PC-3 (cell line): ENCODE measurements at places on chromosomes 7 and 10. TPM values are rescaled to one million over a fixed set of nuclear protein-coding genes. Genes with fewer than 3 reads are reported as not detected.

The AP5Z1 gene
- total RNA-seq: 36.6 and 59.3 TPM in 2 replicates

The NRCAM gene
- total RNA-seq: not detected in 2 replicates

DNA sequence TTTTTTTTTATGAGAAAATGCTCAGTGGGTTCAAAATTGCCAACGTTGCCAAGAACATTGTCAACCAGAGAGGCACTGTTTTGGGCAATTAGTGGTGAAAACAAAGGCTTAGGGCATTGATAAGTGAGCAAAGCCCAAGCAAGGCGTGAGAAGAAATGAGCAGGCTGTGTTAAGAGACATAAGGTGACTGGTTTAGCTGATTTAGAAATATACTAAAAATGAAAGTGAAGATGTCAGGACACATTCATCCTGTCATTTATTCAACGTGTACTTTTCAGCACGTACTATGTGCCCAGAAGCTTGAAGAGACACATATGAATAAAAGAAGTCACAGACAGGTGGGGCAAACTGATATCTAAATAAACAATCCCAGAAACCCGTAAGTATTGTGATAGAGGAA lies 31.8 kb downstream of the AOAH start:
- no peak for DNase-seq
- H3K27ac ChIP-seq: no peak overlapping the region

The PHTF2 gene
- 13.9 and 20.4 TPM in 2 replicates for total RNA-seq

GRCh38 chr10:100960251-100960650 lies 9.1 kb upstream of the SEMA4G start:
- no peak overlapping the region for H3K4me3 ChIP-seq
- H3K36me3 ChIP-seq: peaks cover 30% of the 10 kb centered on the region
- H3K27me3 ChIP-seq: no peaks in the 10 kb centered on the region
- H3K27ac ChIP-seq: no peak overlapping the region
- H3K4me1 ChIP-seq: no peaks in the 10 kb centered on the region

DNA sequence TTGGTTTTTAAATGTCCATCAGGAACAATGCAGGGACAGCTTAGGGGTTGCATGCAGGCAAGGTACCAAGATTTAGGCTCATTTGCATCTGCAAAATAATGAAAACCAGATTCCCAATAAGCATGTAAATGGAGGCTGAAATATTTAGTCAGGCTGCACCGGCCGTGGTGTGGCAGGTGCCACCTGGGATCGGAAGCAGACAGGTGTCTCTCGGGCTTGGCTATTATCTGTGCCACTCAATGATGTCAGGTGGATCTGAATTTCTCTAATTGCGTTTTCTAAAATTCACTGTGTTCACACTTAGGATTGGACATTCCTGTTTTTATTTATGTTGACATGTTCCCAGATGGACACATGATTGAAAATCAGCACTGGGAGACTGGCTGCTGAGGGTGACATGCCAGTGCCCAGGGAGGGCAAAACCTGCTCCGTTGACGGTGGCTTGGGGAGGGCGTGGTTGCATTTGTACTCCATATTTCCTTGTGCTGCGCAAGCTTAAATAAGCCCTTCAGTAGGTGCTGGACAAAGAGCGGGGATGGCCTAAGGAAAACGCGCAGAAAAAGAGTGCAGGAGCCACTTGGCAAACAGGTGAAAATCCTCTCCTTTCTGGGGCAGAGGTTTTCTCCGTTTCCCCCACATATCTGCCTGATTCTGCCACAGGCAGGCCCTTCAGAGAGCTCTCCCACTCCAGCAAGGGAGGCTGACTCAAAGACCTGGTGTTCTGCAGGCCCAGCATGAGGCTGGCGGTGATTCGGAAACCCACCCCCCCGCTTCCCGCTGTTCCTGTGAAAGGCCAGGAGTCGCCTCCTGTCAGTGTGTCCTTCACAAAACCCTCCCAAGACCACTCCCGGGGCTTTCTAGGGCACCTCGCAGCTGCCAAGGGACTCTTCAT lies 142.5 kb downstream of the WDR37 start:
- no peaks in the 10 kb centered on the region for H3K36me3 ChIP-seq
- no peaks in the 10 kb centered on the region for H3K4me1 ChIP-seq
- no peak overlapping the region for H3K4me3 ChIP-seq
- DNase-seq: no peak

The HABP2 gene
- total RNA-seq: not detected in 2 replicates
